ENCODE measurements at places on chromosomes 2 and 18. TPM values are rescaled to one million over a fixed set of nuclear protein-coding genes. Genes with fewer than 3 reads are reported as not detected.

DNA sequence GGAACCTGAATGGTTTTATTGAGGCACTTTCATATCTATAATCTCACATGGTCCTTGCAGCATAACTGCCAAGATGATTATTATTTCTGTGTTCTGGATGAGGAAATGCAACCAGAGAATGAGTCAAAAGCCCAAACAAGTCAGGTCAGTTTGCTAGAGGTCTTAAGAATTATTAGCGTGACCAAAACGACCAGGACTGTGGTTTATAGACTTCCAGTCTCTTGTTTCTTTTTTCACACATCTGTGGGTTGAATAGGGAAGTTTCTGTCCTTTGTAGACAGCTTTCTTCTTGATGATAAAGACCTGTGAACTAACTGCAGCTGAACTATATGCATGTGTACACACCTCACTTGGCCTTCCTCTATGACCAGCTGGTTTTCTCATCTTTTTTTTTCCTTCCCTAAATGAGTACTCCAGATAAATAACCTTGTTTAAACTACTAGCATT, 13.9 kb downstream of the ADAM23 start:
- no peak for DNase-seq

CRYBA2 gene
- total RNA-seq: not detected

GRCh38 chr2:68282811-68283418, 30.6 kb upstream of the PPP3R1 start:
- DNase-seq: no peak

SCN9A gene
- 1.4 TPM for total RNA-seq

DNA sequence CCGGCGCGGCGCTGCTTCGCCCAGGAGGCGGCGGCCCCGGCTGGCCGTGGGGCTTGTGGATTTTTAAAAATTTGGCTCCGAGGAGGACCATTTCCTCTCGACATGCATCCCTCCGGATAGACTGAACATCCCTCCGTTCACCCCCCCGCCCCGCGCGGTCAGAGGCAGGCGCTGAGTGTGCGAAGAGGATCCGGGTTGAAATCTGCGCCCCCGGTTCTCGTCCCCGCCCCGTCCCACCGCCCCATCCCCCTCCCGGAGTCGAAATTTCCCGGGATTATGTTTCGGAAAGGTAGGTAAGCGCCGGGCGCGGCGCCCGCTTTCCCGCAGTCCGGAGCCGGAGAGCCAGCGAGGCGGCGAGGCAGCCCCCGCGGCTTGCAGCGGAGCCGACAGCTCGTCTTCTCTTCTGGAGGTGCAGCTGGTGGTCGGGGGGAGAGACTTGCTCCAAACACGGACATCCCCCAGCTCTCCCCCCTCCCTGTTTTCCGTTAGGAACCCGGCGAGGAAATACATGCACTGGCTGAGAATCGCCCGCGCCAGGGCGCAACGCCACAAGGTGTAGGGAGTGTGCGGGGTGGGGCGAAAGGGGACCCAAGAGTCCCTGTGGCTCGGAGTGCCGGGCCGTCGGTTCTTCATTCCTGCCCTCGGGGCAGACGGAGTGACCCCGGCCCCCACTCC, at the start of gene PRKCE:
Gene PRKCE (plus strand): TSS at position 261 of the 675 bp plus-strand sequence.
- peak; percentile 80 for DNase-seq

MARCO gene
- 96.6 TPM for total RNA-seq

SP140L gene
- total RNA-seq: 6.6 TPM

DNA sequence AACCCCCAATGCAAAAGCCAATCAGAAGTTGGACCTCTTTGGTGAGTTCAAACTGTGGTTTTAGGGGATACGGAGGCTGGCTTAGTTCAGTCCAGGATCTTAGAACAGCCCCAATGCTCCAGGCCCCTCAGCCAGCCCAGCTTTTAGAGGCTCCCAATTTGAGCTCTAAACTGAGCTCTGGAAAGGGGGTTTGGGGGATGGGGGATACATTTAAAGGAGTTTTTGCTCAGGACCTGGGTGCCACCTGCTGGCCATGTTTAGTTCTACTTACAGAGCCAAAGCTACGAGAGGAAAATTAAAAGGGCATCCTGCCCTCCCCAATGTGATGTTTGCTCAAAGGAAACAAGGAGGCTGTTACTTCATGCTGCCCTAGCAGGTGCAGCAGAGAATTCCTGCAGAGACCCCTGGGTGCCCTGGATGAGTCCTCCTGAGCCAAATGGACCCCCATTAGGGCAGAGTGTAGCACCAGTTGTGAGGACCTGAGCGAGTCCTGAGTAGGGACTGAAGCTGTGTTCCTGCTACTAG, 15.9 kb upstream of the TMEM214 start:
- DNase-seq: no peak

BCL2 gene
- total RNA-seq: 4.6 TPM

CYP27C1 gene
- 0.18 TPM for total RNA-seq

DNA sequence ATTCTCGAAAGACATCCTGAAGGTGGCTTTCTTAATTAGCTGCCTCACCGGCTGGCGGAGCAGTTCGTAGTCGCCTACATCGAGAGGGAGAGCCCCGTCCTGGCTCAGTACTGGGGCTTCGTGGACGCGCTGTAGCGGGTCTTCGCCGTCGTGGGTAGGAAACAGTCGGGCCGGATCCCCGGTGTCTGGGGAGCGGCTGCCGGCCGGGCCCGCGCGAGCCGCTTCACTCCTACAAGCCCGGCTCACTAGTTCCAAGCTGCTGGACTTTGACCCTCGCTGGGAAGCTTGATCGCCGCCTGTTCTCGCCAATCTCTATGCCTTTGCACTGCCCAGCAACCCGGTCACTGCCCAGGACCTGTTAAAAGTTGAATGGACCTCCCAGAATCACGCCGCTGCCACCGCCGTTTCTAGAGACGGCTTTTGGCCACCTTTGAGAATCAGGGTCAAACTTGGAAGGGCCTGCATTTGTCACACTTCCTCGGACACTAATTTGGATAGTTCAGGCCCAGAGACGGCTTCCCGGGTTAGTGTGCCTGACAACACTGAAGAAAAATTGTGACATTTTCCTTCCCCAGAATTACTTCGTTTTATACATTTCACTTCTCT, 41.4 kb upstream of the AKAIN1 start:
- peak; percentile 49 for DNase-seq

DNA sequence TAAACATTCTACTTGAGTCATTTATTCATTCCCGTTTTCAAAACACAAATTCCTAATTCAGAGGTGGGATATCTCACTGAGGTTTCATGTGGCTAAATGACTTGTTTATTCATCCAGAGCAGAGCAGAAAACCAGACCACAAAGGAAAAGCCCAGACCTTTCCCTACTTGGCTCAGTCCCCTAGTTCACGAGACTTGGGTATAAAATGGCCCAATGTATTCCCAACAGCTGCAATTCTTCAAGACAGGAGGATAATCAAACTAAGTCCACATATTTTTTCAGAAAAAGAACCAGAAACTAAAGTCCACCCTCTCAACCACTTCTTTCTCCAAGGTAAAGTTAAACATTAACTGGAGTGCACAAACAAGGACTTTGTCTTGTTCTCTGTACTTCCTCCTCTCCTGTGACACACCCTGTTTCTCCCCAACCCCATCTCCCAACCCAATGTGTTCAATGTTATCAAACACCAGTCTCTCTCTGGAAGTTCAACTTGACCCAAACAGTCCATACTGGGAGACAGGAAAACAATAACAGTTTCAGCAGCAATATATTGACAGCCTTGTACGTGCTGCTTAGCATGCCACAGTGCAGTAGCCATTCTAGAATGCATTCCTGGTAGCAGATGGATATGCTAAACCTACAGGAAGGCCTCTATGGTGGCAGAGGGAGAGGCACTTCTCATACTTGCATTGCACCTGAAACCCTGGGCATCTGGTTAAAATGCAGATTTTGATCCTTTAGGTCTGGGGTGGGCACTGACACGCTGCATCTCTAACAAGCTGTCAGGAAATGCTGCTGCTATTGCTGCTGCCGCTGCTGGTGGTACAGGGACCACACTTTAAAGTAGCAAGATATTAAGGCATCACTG, 110.7 kb downstream of the INO80D start:
- no peak for DNase-seq

DNA sequence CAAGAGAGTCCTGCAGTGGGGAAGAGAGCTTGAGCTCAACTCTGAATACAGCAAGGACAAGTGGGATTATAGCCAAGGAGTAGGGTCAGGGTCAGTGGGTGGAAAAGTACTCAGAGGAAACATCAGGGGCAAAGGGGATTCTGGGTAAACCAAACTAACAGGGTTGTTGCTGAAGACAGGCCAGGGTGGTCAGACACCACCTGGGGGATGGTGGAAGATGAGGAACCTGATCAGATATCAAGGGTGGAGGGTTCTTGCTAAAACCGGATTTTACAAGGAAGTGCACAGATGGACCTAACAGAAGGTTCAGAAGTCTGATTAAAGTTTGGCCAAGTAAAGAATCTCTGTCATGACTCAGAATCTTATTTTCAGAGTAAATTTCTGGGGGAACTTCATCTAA, 16.5 kb downstream of the OSBPL1A start:
- DNase-seq: no peak

DNA sequence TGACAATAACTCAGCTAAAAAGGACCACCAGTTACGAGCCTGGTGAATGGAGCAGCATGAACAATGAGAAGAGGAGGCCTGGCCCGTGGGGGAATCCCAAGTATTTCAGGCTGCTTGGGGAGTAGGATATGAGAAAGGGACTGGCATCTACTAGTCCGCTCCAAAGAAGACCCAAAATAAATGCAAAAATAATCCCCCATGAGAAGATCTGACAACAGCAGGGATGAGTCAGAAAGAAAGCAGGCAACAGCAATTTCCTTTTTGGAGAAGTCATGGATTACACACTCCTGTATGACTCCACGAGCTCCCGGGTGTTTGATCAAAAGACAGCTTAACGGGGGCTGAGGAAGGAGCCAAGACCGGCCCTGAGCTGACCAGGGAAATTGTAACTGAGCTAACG, 111.4 kb downstream of the SOX11 start:
- DNase-seq: no peak

FER1L5 gene
- 0.15 TPM for total RNA-seq

DNA sequence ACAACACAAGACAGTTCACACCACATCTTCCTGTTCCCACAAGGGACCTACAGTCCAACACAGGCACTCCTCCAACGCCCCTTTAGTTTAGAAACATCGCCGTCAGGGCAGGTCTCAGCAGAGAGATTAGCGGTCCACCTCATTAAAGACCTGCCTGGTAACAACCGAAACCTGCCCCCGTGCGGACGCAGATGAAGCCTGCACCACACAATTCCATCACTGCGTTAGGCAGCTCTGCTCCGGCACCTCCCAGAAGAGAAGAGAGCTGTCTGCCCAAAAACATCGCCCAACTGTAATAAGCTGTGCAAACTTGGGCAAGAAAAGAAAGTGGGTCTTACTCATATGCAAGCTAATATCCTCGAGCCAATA, 32.7 kb downstream of the ZNF516 start:
- DNase-seq: no peak

DNA sequence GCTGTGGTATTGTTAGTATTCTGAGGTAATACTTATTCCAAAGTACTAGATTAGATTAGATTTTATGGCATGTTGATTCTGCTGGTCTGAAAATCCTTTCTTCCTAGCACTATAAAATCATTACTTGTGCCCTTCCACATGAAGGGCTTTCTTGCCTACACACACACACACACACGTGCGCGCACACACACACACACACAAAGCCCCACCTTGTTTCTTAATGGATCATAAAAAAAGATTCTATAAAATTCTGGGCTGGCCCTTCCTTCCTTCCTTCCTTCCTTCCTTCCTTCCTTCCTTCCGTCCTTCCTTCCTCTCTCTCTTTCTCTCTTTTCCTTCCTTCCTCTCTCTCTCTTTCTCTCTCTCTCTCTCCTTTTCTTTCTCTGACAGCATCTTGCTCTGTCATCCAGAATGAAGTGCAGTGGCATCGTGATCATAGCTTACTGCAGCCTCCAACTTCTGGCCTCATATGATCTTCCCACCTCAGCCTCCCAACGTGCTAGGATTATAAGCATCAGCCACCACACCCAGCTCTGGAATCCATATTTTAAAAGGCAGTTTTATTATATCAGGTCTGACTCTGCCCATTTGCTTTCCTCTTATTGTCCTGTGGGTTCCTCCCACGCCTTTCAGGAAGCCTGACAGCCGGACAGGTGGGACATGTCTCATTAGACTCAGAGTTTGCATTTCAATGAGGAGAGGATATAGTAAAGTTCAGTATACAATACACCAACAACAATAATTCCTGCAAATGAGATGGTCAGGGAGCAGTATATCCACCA, 321.1 kb downstream of the PIK3C3 start:
- no peak for DNase-seq

GRCh38 chr2:203625701-203626100, 80.7 kb upstream of the CD28 start:
- DNase-seq: no peak

DNA sequence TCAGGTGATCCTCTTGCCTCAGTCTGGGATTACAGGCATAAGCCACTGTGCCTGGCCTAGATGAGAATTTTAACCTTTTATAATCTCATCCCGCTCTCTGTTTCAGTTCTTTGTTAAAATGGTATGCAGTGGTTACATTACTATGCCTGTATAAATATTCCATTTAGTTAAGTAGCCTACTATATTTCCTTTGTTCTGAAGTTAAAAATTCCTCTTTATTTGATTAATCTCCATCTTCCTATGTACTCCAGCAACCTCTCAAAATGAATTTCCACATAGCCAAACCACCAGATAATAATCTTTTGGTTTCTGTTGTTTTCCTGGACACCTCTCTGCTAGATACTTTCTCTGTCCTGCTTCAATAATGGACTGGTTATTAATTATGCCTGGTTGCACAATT, 15.8 kb downstream of the RAB10 start:
- no peak for DNase-seq

- DNase-seq: no peak
These were observed 2.7 kb downstream of the UCN start for GRCh38 chr2:27305516-27305915.

- no peak for DNase-seq
These were observed 66.0 kb upstream of the ST3GAL5 start for GRCh38 chr2:85954590-85955458.

DNA sequence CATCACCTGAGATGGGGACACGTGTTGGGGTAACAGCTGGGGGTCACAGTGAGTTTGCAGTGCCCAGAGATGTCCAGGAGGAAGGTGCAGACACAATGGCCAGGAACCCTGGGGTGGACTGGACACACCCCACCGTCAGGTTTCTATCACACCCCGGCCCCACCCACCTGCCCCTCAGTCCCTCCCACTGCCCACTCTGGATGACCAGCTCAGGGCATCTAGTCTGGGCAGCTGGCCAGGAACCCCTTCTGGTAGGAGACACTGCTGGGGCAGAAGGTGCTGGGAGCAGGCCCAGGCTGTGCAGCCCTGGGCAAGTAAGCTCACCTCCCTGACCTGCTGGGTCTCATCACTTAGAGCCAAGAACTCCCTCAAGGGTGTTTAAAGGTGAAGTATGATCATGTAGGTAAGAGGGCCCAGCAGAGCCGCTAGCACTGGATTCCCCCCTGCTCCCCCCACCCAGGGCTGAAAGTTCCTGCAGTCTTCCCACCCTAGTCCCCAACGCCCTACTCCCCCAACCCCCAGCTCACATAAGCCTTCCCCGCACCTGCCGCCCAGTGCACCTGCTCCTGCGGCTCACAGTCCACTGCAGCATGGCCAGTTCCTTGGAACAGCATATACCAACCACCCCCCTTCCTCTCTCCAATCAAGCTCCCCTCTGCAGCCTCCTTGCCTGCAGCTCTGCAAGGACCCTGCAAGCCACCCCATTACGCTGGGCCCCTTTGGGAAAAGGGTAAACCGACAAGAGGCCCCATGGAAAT, 17.3 kb downstream of the BIN1 start:
- peak; percentile 25 for DNase-seq

TSPYL6 gene
- total RNA-seq: not detected

Data from right cardiac atrium (tissue), 5 donors.